ENCODE measurements at places on chromosomes 7 and 10. TPM values are rescaled to one million over a fixed set of nuclear protein-coding genes. Genes with fewer than 3 reads are reported as not detected.

The FAM131B gene
- total RNA-seq, result 0.49 TPM

The CFAP70 gene
- total RNA-seq, result 0.10 TPM

The IKZF1 gene
- total RNA-seq, result not detected

The GHITM gene
- total RNA-seq, result 215 TPM

The FAM13C gene
- total RNA-seq, result 0.06 TPM

The AUTS2 gene
- 3.0 TPM for total RNA-seq

The SLC16A9 gene
- total RNA-seq, result 0.06 TPM

The SLC16A12 gene
- 0.05 TPM for total RNA-seq

The RNLS gene
- 8.0 TPM for total RNA-seq

The NUB1 gene
- total RNA-seq, result 49.5 TPM
